NCI-H1105 treated with DMSO at 0.1 percent for 48 hours (cell line): ENCODE measurements at places on chromosomes 11 and 22.

DNA sequence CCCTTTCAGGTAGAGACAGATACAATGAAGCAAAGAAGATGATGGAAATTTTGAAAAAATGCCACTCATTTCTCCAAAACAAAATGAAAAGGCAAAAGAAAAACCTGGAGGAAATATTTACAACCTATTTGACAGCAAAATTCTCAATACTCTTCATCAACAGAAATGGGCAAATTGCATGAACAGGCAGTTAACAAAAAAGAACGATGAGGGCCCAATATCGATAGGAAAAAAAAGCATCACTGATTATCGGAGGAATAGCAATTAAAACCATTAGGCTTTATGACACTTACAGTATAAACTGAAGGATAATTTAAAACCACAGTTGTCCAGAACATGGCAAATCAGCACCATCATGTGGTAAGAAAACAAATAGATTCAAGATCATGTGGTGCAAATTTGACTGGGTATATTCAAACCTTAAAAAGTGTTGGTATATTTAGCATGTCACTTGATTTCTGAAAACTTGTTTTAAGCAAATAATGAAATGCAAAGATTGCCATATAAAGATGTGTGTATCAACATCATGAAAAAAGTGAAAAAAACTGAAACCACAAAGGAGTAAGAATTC, 222.9 kb downstream of the BRD1 start:
- DNase-seq, result no peak

DNA sequence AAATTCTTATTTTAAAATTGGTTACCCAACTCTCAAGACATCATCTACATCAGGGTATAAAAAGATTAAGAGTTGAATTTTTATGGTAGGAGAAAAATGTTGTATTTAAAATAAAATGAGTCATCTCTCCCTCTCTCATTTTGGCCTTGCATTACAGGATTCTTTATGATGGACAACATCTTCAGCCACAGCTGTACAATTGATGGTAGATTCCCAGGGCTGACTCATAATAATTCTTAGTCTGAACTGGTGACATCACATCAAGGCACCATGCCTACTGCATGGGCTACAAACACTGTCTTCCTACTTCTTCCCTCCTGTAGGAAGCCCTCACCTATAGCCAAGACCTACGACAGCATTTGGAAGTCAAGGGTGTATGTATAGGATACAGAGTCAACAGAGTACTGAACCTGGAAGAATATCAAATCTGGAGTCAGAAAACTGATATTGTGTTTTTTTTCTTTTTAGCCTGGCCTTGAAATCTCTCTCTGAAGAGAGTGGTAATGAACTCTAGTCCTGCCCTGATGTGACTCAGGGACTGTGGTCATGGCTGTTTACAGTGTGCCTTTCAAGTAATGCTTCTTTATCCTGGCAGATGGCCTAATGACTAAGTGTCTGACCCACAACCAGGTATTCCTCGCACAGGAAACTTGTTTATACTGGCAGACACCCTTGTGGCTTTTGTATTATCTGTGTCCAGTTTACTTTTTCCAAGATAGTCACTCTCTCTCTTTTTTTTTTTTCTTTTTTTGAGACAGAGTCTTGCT, 32.5 kb downstream of the MRGPRX2 start:
- no peak for DNase-seq

DNA sequence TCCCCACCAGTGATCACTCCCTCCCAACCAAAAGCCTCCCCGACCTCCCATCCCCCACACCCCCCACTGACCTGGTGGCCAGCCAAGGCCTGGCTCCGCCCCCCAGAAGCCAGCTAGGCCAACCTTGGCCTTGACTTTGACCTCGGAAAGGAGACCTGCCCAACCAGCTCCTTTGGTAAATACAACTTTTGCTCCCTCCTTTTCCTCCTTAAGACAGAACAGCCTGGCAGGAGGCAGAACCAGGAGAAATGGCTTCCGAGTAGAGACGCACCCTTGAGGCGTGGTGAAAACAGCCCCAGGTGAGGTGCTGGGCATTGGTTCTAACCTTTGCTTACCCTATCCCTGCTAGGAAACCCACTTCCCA, 27.0 kb downstream of the PLEKHA7 start:
- DNase-seq, result no peak

DNA sequence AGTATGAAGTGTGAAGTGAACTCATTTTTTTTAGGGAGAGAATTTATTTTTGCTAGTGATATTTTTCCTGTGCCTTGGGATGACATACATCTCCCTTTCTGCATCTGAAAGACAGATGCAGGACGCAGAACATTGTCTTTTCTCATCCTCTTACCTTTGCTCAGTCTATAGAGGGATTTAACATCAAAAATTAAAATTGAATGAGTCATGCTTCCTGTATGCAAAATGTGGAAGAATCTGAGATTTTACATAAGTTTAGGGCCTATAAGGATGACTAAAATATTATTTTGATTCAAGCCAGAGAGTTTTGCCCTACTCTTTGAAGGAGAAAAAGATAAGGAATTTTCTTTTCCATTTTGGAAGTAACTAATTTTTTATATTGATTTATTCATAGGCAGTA, 27.3 kb downstream of the XRCC6 start:
- DNase-seq, result no peak

DNA sequence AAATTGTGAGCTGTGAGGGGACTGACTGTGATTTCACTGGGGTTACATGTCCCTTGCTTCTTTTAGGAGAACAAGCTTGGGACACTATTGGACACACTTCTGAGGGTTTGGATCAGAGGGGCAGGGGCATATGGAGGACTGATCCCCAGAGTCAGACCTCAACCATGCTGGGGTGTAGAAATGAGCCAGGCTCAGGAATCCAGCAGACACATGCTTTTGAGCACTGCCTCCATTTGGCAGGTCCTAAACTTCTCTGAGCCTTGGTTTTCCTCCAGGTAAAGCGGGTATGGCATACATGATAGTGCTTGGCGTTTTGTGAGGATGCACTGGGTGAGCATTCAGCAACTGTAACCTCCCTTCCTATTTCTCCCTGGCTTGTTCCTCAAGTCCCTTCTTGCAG, 74.7 kb downstream of the ADAMTS15 start:
- no peak for DNase-seq
